Stimulated activated CD4-positive, alpha-beta T cell treated with anti-CD3 and anti-CD28 coated beads, TNF-alpha, amount 100 ng/mL, for 48 hours (primary cell): ENCODE measurements at places on chromosomes 16 and 17.
A peak's percentile ranks its signal among the peaks of the same experiment; 100 is the strongest.

- no peak for DNase-seq
Observed at GRCh38 chr17:1108765-1109605, 70.8 kb downstream of the ABR start.

DNA sequence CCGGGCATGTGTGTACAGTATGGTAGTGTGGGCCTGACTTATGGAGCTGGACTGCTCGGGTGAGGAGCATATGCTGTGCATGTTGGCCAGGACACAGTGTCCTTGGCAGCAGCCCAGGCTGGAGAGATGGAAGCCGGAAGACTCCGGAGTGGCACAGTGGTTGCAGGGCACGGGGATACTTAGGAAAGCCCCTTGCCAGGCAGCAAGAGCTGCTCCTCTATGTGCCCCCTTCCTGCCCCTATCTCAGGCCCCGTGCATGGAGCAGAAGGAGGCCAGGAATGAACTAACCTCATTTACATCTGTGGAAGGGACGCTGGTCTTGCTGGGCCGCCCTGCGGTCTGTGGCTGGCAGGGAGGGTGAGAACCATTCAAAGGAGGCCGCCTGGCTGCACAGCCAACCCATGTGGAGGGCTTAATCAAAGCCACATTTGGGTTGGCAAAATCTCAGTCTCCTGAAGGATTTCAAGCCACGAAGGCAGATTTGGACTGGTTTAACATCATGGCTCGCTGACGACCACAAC lies 32.2 kb upstream of the RCVRN start:
- DNase-seq, result no peak

DNA sequence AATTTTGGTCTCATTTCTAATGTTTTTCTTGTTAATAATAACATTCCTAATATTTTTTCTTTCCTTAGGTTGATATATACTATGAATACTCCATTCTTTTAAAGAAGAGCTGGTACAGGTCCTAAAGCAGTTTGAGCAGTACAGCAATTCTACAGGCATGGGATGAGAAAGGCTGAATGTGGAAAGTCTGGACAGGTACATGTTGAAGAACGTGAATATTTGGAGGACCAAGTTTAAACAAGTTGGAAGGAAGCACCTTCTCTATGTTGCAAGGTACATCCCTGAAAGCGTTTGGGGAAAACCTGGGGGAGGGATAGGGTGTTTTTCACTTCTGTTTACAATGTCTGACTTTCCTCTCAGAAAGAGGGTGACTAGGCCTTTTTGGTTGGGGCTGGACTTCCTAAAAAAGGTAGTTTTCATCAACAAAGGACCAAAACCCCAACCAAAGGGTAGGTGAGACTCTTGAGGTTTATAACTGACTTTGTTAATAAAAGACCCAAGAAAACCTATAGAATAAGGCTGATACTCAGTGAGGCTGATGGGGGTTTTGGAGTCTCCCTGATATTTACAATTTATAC lies 95.9 kb upstream of the AXIN2 start:
- no peak for DNase-seq

- no peak for DNase-seq
Observed at GRCh38 chr16:27234171-27234570, 30.8 kb downstream of the KDM8 start.

- DNase-seq, result no peak
Observed at GRCh38 chr16:52050418-52050817, 496.5 kb downstream of the TOX3 start.

DNA sequence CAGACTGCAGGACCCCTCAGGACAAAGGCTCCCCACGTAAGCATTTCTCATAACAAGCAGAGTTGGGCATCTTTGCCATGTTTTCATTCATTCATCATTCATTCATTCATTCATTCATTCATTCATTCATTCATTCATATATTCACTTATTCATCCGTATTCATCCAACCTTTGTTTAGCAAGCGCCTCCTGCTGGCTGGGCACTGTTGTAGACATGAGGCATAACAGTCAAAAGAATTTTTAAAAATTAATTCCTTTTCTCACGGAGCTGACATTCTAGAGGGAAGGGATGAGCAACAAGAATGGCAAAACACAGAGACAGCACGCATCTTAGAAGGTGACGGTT lies 351.7 kb upstream of the TNRC6C start:
- no peak for DNase-seq

- peak; percentile 80 for DNase-seq
Observed at GRCh38 chr17:45277216-45277849, 15.4 kb upstream of the SPATA32 start.

DNA sequence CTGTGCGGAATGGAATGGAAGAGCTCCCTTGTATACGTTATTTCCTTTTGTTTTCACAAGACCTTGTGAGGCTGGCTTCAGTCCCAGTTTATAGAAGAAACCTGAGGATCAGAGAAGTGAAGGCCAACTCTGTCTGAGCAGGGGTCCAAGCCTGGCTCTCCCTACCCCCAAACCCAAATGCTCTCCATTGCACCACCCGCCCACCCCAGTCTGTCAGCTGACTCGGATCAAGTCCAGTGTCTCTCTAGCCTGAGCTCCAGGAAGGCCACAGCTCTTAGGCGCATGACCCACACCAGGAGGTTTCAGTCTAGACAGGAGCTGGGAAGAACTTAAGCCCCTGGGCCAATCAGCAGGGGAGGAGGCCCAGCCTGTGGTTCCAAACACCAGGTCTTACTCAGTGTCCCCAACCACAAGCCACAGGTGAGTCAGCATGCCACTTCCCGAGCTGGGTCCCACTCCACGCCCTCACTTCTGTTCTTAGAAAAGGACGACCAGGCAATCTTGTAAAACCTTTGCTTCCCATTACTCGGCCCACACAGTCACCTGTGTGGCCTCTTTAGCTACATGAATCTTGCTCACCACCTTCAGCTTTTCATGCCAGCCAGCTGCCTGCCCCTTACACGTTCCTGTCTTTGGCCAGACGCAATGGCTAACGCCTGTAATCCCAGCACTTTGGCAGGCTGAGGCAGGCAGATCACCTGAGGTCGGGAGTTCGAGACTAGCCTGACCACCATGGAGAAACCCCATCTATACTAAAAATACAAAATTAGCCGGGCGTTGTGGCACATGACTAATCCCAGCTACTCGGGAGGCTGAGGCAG lies 27.8 kb downstream of the TK2 start:
- DNase-seq, result peak; percentile 94

- DNase-seq, result no peak
Observed at GRCh38 chr17:38357486-38358123, 6.0 kb downstream of the SOCS7 start.

DNA sequence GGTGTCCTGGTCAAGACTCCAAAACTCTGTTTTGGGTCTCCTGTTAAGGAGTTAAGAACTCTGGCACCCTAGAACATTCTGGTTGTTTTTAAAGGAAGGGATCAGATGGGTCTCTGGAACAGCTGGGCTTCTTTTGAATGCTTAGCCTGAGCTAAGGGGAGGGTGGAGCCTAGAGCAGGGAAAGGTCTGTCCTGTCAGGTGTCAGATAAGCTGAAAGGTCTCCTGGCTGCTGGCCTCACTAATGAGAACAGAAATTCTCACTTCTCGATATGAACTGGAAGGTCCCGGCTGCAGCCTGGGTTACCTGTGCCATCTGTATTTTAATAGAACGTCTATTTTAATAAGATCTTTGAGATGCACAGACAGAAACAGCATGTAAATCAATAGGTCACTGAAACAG lies 69.0 kb downstream of the RAP1GAP2 start:
- no peak for DNase-seq
